Right kidney (tissue), 9 donors: ENCODE measurements at places on chromosomes 3 and 15.
A peak's percentile ranks its signal among the peaks of the same experiment; 100 is the strongest.

GRCh38 chr3:159807137-159808040 is 181.2 kb upstream of the IL12A start:
- DNase-seq = no peak

DNA sequence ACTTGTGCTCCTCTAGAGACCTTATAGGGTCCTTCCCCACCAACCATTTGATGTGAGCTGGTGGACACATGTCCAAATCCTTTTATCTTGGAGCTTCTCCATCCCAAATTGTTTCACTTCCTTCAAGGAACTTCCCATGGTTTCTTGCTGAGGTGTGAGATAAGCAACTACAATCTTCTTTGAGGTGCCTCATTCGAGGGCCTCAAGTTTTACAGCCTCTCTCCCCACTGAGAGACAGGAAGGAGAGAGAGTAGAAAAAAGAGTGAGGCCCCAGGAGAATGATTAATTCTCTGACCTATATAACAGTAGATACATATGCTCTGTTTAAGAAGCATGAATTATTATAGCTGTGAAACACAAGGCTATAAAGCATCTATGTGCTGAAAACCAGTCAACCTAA is 70.5 kb downstream of the SUMF1 start:
- no peak for DNase-seq

GRCh38 chr3:159674583-159674982 is 314.1 kb upstream of the IL12A start:
- DNase-seq = no peak

- DNase-seq = no peak
Observed at GRCh38 chr15:63027646-63028045, 14.9 kb upstream of the TPM1 start.

- no peak for DNase-seq
Observed at GRCh38 chr15:88646088-88646405, 7.2 kb downstream of the ISG20 start.

- no peak for DNase-seq
Observed at GRCh38 chr15:31452595-31453557, 126.2 kb downstream of the KLF13 start.

GRCh38 chr15:42129364-42129763 is 27.1 kb downstream of the PLA2G4F start:
- DNase-seq = no peak

- no peak for DNase-seq
Observed at GRCh38 chr3:107699682-107700081, 176.9 kb downstream of the BBX start.

GRCh38 chr3:112013784-112014143 is 15.0 kb downstream of the TAGLN3 start:
- no peak for DNase-seq

- DNase-seq = no peak
Observed at GRCh38 chr3:45976191-45977091, 19.2 kb downstream of the FYCO1 start.

GRCh38 chr3:73622091-73622805 is 2.5 kb downstream of the PDZRN3 start:
- DNase-seq = peak; percentile 65

- DNase-seq = no peak
Observed at GRCh38 chr3:1190569-1190968, 97.7 kb downstream of the CNTN6 start.

- no peak for DNase-seq
Observed at GRCh38 chr3:136909187-136909586, 47.2 kb downstream of the NCK1 start.

- no peak for DNase-seq
Observed at GRCh38 chr15:101391981-101392640, 97.1 kb upstream of the SNRPA1 start.

DNA sequence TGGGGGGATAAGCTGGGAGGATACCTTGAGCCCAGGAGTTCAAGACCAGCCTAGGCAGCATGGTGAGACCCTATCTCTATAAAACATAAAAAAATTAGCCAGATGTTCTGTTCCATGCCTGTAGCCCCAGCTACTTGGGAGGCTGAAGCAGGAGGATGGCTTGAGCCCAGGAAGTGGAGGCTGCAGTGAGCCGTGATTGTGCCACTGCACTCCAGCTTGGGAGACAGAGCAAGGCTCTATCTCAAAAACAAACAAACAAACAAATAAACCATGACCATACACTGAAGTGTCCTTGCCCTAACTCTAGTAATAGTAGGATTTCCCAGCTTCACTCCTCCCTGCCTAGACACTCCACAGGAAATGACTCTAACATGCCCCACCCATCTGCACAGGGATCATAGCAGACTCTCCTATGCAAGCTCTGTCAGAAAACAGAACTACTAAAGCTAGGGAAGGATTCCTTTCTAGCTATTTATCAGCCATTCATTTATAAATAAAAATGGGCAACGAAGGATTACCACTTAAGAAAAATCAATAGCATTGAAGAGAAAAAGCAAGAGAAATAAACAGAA is 4.6 kb downstream of the ERICH6 start:
- DNase-seq = no peak

- peak; percentile 83 for DNase-seq
Observed at GRCh38 chr15:45401665-45402161, 23.4 kb upstream of the GATM start.

DNA sequence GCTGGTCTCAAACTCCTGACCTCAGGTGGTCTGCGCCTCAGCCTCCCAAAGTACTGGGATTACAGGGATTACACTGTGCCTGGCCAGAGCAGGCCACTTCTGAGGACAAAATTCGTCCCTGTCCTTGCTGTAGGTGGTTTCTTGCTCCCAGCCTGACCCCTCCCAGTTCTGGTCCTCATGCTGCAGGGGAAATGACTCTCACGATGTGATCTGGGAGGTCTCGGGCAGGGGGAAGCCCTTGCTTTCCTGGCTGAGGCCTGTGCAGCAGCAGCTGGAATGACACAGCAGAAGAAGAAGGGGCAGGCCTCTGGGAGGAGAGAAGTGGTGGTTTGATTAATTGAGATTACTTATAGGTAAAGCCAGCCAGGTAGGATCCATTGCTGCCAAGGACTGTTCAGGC is 39.3 kb downstream of the MEGF11 start:
- no peak for DNase-seq

- no peak for DNase-seq
Observed at GRCh38 chr3:157906627-157907026, 199.6 kb downstream of the SHOX2 start.

DNA sequence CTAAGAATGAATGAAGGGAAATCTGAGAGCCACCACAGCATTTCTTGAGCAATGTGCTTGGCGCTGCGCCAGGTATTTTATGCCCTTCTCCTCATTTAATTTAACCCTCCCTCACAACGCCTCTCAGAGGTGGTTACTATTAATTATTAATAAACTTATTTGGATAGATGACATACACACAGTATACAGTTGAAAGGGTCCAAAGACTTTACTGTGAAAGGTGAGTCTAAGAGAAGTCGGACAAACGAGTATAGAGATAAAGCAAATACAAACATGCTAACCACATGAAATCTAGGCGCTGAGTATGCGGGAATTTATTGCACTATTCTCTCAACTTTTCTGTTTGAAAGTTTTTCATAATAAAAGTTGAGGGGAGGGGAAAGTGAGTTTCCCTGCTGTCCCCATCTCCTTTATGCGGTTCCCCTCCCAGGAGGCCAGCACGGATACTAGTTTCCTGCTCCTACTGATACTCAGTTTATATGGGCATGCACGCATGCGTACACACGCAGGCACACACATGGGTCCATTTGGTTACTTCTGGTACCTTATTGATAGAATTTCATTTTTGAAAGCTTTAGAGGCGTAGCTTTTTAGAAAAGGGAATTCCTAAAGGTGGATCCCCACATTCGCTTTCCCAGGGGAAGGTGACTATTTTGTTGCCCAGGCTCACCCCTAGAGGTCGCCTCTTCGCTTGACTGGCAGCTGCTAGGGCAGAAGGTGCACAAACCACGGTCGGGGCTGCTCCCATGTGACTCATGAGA is 28.5 kb upstream of the KCTD6 start:
- DNase-seq = peak; percentile 67
